Vagina (tissue), 2 donors: ENCODE measurements at places on chromosomes 3 and 15.

GRCh38 chr3:197404030-197404429, 105.6 kb upstream of the DLG1 start:
- no peak for DNase-seq
- H3K4me1 ChIP-seq = no peaks in the 10 kb centered on the region
- H3K27me3 ChIP-seq = no peaks in the 10 kb centered on the region
- H3K27ac ChIP-seq = no peak overlapping the region

GRCh38 chr3:24605511-24606028, 110.9 kb upstream of the THRB start:
- H3K27me3 ChIP-seq = no peaks in the 10 kb centered on the region
- DNase-seq = no peak
- H3K4me3 ChIP-seq = no peak overlapping the region
- no peaks in the 10 kb centered on the region for H3K4me1 ChIP-seq
- H3K27ac ChIP-seq = no peak overlapping the region

DNA sequence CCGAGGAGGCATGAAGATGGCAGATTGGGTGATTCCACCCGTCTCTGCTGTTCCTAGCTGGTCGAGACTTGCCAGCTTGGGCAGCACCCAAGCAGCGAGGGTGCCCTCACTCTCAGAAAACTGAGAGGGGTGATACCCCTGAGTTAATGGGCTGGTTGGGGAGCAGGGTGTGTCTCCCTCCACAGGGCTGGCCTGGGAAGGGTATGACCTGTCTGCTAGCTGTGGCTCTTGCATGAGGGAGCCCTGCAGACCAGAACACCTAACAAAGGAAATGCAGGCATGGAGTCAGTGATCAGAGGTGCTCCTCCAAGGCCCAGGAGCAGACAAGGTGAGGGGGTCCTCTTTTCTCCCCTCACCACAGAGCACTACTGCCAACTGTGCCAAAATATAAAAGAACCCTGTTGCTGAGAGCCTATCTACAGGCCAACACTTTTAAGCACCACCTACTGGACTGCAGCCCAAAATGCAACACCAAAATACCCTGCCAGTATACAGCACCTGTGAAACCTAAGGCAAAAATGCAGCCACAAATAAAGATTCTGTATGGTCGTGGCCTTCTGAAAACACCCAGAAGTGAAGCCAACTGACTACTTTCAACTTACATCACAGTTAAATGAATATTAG, 35.8 kb upstream of the PPM1L start:
- DNase-seq = no peak
- no peak overlapping the region for H3K4me3 ChIP-seq
- no peaks in the 10 kb centered on the region for H3K4me1 ChIP-seq
- H3K36me3 ChIP-seq = no peaks in the 10 kb centered on the region

DNA sequence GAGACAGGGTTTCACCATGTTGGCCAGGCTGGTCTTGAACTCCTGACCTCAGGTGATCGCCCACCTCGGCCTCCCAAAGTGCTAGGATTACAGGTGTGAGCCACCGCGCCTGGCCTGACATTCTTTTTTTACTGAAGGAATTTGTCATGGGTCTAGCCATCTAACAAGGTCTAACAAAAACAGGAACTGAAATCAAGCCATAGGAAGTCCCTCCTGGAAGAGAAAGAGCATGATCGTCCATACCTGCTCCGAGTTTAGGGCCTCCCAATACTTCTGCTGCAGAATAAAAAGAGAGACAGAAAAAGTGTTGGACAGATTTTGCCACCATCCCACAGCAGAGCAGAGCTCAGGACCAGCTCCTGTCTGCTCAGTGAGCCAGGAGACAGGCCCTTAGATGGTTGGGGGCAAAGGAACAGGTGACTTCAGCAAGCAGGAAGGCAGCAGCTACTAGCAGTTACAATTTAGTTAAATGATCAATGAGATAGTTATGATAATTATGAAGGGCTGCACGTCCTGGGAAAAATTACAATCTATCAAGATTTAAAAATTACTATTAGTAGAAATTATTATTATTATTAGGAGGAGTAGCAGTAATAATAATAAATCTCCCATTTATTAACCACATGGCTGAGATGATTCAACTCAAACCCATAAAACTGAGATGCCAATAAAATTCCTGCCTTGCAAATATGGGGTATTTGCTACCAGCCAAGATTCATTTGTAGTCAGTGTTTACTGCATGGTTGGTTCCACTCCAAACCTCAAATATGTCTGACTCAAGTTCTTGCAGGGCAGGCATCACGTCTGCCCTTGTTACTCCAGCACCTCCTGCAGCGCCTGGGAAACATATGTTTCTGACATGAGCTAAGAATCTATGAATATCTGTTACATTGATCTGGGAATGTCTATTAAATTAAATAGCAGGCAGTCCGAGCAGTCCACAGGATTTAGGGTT, 40.1 kb downstream of the TMEM44 start:
- H3K4me1 ChIP-seq = peaks cover 23% of the 10 kb centered on the region
- H3K4me3 ChIP-seq = no peak overlapping the region
- H3K36me3 ChIP-seq = no peaks in the 10 kb centered on the region
- H3K27me3 ChIP-seq = no peaks in the 10 kb centered on the region

DNA sequence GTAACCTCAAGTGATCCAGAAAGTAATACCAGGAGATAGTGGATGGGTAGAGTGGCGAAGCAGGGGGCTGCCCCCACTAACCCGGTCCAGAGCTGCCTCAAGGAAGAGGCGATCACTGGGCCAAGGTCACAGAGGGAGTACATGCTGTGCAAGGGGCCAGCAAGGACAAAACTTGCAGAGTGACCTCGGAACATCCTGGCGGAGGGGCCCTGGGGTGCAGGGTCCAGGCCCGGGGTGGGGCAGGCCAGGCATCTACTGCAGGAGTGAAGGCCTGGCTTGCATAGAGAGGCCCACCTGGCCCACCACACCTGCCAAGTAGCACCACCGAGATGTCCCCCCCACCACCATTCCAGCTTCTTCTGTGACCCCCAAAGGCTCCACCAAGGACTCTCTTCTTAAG, 17.6 kb downstream of the IQSEC1 start:
- no peaks in the 10 kb centered on the region for H3K4me1 ChIP-seq
- DNase-seq = no peak
- H3K27me3 ChIP-seq = no peaks in the 10 kb centered on the region
- H3K27ac ChIP-seq = no peak overlapping the region

- H3K4me3 ChIP-seq = no peak overlapping the region
- H3K27me3 ChIP-seq = no peaks in the 10 kb centered on the region
- no peak overlapping the region for H3K27ac ChIP-seq
- peaks cover 11% of the 10 kb centered on the region for H3K4me1 ChIP-seq
- H3K36me3 ChIP-seq = no peaks in the 10 kb centered on the region
- DNase-seq = no peak
Measured at GRCh38 chr3:168884353-168884903, 779.1 kb downstream of the MECOM start.

DNA sequence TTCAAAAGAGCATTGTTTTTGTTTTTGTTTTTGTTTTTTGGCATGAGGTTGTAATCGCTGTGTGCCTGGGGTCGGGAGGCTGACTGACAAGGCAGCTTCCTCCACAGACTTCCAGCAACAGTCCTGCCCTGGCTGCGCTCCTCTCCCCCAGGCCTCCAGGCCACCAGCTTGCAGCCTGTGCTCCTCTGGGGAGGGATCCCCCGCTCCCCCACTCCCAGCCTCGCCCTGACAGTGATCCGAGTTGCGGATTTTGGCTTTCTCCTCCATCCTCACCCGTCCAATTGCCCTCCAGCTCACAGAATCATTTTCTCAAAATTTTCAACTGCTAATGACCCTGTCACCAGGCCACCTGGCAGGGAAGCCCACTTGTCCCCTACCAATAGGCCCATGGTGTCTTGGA, 36.5 kb upstream of the PCSK6 start:
- H3K27me3 ChIP-seq = no peaks in the 10 kb centered on the region
- H3K4me3 ChIP-seq = no peak overlapping the region
- H3K27ac ChIP-seq = no peak overlapping the region
- H3K4me1 ChIP-seq = no peaks in the 10 kb centered on the region
- DNase-seq = no peak
- no peaks in the 10 kb centered on the region for H3K36me3 ChIP-seq

GRCh38 chr15:80615361-80615736, 79.8 kb upstream of the ABHD17C start:
- H3K27ac ChIP-seq = no peak overlapping the region
- H3K4me3 ChIP-seq = no peak overlapping the region
- H3K4me1 ChIP-seq = peaks cover 17% of the 10 kb centered on the region
- H3K36me3 ChIP-seq = no peaks in the 10 kb centered on the region
- H3K27me3 ChIP-seq = no peaks in the 10 kb centered on the region
